ENCODE measurements at places on chromosomes 2 and 18.

GRCh38 chr2:42028571-42029148 is 19.2 kb upstream of the PKDCC start:
- DNase-seq: no peak

DNA sequence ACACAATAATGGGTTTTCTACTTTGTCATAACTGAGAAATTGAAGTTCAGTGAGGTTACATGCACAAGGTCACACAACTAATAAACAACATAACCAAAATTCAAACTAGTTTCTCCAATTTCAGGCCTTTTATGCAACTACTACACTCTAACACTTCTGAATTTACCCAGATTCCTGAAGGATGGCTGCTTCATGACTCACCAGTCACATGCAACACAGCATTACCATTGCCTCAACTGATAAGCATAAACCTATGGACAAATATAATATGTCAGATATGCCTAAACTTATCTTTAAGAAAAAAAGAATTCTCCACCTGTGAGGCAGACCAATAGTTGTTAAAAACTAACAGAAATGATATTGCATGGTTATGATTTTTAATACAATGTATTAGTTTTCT is 586.5 kb upstream of the SLC8A1 start:
- no peak for DNase-seq

DNA sequence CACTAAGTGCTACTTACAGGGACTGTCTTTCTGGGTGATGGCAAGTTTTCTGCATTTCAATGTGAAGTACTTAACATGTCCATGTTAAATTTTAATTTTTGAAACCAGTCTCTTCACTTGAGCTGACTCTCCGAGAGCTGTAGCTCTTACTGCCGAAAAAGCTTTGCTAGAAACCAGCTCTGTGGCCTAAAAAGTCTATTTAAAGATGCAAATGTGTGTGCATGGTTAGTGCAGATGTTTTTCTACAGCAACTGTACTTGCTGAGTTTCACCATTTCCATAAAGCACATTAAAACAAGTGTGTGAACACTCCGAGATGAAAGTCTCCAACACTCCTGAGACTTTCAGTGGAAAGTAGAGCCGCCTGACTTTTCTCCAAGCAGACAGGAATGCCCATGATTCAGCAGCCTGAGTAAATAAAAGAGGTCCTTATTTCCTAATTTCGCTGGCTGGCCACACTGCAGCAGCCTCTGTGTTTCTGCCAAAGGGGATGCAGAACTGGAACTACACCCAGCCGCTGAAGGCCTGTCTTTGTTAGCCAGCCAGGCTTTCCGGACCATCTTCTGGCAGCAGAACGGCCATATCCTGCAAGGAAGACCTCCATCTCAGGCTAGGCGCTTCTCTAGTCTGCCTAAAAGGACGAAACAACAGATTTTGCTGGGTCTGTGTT is 121.2 kb downstream of the ZNF521 start:
- DNase-seq: no peak

DNA sequence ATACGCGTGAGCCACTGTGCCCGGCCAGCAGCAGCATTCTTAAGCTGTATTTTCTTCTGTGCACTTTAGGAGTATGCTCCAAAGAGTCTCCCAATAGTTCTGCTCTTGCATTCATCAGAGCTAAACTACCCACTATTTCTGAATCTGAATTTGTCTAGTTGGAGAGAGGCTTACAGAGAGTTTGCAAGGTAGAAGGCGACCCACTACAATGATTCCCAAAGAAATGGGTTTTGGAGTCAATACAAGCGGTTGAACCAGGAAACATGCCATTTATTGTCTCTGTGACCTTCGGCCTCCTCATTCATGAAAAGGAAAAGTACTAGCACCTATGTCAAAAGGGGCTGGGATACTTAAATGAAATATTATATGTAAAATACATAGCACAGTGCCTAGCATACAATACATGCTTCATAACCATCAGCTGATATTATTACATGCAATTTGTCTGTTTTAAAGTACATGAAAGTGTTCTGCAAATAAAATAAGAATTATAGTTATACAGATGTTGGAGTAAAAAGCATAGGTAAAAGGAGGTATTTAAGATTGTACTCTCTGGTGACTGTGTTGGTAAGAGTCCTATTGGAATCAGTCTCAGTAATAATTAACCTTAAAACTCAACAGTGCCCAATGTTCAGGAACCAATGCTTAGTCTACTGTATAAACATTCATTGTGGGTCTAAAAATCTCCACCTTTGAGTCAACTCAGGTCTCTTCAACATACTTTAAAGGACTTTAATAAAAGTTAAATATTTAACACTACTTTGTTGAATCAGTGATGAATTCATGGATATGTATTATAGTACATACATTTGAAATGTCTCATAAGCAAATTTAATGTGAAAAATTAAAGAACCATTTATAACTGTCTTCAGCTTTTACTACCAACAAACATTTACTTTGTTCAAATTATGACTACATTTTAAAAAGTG is 89.8 kb upstream of the GRB14 start:
- DNase-seq: no peak

- no peak for DNase-seq
These were observed 187.6 kb downstream of the KCNS3 start for GRCh38 chr2:18066066-18066465.

DNA sequence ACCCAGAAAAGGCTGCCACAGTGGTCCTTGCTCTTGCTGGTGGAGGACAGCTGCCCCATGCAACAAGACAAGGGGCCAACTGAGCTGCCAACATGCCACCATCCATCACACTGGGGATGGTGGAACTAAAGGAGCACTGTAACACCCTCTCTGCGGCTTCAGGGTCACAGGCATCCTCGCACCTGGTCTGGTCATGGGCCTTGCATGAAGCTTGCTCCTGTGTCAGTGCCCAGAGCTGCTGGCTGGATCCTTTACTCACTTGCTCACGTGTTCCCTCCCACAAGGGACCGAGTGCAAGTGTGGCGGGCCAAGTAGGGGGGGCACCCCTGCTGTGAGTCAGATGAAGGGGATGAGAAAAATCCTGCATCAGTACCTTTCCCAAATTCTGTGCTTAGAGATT is 972.3 kb upstream of the DDX18 start:
- DNase-seq: no peak

- no peak for DNase-seq
These were observed 54.0 kb upstream of the PGAP1 start for GRCh38 chr2:196980473-196980872.

- no peak for DNase-seq
These were observed 540.7 kb downstream of the TNS1 start for GRCh38 chr2:217462121-217462520.

- no peak for DNase-seq
These were observed 223.6 kb downstream of the ALPK2 start for GRCh38 chr18:58405107-58405898.
